ENCODE measurements at places on chromosomes 7 and 10.

DNA sequence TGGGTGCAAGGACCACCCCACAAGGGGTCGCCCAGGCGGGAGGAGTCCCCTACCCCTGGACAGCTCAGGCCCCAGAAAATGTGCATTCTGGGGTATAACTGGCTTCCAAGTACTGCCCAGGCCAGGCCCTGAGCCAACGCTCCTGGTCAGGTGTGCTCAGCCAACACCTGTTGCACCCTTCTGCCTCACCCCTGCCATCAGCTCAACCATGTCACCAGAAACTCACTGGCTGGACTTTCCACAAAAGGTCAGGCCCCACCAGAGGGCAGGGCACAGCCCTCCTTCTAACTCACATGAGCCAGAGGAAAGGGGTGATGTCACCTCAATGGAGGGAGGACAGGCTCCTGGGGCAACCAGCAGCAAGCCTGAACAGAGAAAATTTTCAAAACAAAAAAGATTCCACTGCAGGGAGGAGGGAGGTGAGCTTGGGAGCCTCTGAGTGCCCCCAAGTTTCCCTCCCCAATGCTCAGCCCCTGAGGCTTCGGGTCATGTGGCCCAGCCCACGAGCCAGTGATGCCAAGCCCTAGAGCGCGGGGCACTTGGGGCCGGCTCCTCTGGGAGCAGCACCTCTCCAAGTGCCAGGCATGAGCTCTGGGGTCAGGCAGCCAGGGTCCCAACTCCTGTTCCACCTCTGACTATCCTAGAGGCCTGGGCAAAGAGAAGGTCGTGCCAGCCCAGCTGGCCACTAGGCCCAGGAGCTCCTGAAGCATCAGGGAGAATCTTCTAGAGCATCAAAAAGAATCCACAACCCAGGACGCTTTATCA is 2.2 kb downstream of the OGDHL start:
- no peak for DNase-seq

GRCh38 chr7:113320419-113320818 is 202.1 kb upstream of the SMIM30 start:
- DNase-seq: no peak

DNA sequence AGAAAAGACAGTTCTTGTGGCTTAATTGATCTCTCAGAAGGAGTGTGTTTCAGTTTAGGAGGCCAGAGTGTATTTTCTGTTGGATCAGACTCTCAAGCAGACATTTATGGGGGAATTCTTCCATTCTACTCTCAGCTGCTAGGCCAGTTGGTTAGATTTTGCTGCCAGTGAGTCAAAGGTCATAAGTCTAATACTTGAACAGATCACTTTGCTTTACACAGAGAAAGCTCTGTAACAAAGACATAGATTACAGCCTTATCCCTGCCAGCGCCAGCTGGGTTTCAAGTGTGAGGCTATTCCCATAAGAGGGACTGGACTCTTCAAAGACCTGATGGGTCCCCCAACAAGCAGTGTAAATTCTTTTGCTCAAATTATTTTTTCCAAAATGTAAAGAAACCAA is 145.6 kb upstream of the SEMA3C start:
- DNase-seq: no peak

DNA sequence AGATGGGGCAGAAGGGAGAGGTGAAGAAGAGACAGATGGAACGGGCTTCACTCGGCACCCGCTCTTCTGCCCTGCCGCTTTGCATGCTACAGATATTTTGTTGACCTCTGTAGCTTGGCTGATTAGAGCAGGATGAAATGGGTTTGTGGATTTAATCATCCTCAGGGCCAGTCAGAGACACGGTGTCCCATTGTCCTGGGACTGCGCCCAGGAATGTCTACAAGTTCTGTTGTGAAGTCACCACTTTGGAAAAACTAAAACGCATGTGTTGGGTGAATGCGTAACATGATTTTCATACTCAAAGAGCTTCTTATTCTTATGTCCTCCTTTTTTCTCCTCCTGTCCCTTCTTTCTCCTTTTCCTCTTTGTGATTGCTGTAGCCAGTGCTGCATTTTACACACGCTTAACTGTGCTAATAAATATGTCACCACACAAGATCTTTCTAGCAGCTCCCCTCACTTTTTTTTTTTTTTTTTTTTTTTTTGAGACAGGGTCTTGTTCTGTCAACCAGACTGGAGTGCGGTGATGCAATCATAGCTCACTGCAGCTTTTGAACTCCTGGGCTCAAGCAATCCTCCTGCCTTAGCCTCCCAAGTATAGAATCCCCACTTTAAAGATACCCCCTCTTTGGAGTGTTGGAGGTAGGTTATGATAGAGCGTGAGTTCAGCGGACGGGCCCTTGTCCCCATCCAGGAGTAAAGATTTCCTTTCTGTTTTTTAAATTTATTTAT is 3.4 kb downstream of the CPA4 start:
- DNase-seq: no peak

DNA sequence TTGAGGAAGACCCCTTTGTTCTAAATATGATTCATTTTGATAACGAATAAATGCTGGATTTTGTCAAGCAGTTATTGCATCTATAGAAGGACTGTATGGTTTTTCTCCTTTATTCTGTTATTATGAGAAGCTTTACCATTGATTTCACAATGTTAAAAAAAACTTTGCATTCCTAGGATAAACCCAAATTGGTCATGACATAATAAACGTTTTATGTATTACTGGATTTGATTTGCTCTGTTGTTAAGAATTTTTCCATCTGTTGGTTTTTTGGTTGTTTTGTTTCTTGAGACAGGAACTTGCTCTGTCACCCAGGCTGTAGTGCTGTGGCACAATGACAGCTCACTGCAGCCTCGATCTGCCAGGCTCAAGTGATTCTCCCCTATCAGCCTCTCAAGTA is 2.2 kb upstream of the DNA2 start:
- no peak for DNase-seq

DNA sequence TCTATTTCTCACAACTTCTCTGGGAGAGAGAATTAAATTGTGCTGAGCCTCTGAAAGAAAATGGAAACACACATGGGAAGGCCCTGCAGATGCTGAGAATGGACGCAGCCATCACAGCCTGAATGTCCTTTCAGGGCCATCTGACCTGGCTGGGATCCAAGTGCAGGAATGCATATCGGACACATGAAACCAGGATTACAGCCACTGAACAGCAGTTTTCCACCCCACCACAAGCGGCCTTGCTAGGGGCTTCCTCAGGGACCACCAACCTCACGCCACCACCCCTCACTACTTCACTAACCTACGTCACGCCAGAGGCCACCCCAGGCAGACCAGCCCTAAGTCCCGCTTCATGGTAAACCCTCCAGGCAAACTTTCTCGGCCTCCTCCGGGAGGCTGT is 103.3 kb downstream of the DIP2C start:
- DNase-seq: no peak

GRCh38 chr7:101486433-101487104 is 123.9 kb downstream of the COL26A1 start:
- no peak for DNase-seq

DNA sequence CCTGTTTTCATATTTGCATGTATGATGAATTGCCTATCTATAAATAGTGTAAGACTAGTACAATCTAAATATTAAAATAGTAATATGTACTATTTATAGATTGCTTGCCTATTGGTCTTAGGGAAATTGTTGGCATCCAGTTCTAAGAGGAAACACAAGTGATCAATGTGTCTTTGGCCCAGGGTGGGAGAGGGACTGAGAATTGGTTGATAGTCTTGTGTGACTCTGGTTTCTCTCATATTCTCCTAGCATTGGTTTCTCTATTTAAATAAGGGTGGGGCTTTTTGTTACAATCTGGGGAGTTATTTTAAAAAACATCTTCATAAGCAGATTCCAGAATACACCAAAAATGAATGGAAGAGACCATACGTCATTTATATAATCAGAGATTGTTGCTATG is 250.1 kb downstream of the EXOC4 start:
- DNase-seq: no peak

- DNase-seq: no peak
These were observed 15.5 kb downstream of the TUBGCP2 start for GRCh38 chr10:133292919-133293809.

- DNase-seq: no peak
These were observed 494 bp downstream of the REPIN1 start for GRCh38 chr7:150368884-150369747.

- DNase-seq: no peak
These were observed 715.2 kb upstream of the GRM3 start for GRCh38 chr7:85928500-85928899.

GRCh38 chr10:69337296-69338132 is 59.2 kb downstream of the HK1 start:
- DNase-seq: peak; percentile 86

DNA sequence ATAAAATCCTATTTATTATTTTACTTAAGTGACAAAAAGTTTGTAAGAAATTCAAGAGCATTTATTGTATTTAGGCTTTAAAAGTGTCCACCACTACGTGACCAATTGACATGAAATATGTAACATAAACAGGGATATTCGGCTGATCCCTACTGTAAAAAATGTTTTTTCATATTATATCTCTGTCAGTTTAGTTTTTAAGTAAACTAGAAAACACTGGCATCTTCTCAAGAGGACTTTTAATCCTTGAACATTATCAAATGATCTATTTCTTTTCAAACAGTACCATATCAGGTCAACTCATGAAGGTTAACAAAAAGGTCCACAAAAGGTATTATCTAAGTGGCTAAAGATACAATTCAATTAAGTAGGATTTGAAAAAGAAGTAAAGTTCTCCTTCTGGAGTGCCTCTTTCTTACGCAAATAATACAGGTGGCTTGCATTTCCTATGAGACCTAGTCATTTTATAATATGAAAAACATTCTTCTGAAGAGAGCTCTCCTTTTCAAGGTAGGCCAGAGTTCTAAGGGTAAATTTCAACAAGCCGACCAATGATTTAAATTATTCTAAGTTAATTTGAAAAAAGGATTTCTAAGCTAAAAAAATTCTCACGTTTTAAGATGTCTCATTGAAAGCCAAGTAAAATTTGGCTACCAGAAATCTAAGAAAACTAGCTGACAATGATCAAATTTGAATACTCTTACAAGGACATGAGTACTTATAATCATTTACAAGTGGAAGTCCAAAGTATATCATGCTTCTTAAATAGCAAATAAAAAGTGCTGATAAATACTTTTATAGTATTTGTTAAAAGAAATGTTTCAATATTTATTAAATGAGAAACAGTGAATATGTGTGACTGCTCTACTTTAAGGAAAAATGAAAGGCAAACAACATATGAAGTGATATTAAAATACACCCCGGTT is 133.5 kb downstream of the NRBF2 start:
- DNase-seq: no peak

DNA sequence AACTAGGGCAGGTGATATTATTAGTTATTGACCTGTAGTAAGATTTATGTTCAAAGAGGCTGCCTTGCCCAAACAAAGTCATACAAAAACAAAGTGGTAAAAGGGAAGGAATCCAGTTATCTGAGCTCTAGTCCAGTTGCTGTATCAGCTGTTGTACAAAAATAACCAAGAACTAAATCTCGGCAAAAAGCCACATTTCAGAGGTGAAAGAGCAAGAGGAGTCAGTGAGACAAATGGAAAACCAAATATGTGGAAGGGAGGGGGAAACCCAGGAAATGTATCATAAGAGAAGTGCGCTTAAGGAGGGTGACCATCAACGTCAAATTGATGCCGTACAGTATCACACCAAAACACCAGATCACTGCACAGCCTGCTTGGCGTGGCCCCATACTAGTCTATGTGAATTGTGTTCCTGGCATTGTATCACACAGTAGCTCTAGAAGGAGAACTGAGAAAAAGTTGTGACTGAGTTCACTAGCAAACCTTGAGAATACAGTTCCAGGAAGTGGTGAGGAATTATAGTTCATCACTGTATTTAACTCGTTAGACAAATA is 6.4 kb downstream of the AGBL3 start:
- no peak for DNase-seq

DNA sequence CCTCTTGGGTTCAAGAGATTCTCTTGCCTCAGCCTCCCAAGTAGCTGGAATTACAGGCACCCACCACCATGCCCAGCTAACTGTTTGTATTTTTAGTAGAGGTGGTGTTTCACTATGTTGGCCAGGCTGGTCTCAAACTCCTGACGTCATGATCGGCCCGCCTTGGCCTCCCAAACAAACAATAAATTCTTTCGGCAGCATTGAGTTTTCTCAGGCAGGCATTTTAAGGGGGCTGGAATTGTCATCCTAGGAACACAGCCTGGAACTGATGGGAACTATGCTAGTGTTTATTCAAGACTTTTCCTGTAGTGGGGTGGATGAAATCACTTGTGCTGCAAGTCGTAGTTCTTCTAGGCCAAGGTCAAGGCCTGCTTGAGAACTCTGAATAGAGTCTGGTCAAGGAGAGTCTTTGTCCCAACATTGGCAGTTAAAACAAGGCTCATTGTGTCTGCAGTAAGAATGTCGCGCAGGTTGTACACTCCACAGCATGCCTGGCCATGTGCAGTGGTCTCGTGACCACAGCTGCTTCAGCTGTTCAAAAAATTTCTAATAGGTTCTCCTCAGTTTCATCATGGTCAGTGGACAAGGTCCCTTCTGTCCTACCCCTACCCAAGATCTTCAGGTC is 92.8 kb downstream of the HECW1 start:
- DNase-seq: no peak

DNA sequence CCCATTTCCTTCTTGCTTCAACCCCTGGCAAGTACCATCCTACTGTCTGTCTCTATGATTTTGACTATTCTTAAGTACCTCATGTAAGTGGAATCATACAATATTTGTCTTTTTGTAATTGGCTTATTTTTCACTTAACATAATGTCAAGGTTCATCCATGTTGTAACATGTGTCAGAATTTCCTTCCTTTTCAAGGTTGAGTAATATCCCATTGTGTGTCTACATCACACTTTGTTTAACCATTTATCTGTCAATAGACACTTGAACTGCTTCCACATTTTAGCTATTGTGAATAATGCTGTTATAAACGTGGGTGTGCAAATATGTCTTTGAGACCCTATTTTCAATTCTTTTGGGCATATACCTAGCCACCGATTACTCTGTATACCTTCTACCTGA is 14.0 kb upstream of the CDK14 start:
- DNase-seq: no peak

DNA sequence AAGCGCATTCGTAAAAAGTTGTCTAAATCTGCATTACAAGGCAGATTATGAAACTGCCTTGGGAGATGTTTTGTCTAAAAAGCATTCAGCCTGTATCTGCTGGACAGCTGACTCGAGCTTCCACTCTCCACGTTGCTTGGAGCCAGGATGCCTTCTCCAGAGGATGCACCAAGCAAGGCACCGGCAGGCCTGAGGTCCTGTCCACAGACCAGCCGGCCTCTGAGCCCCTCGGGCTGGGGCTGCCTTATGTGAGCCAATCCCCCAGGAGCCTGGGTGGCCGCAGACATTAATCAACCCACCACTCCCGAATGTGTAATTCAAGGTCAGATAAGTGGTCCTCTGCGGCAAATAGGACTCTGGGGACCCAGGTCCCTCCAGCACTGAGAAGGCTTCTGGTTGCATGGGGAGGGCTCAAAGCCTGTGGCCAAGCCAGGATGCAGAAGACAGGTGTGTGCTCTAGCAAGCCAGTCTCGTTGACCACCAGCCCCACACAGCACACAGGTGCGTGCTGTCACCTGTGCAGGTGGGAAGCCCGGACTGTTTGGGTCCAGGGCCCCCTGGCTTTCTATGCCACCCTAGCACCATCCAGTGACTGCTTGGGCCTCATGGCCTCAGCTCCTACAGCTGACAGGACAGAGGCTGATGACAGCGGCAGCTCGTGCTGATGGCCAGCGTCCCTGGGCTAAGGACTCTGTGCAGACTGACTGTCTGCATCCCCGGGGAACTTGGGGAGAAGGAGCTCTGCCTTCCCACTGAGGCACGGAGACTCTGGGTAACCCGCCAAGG is 4.8 kb upstream of the RET start:
- no peak for DNase-seq

- no peak for DNase-seq
These were observed 31.2 kb downstream of the RAB18 start for GRCh38 chr10:27535317-27535716.

All from NCI-H1694 (cell line).